Kidney (tissue), 22 donors: ENCODE measurements at places on chromosomes 4 and X. TPM values are rescaled to one million over a fixed set of nuclear protein-coding genes. Genes with fewer than 3 reads are reported as not detected.

The C4orf51 gene
- not detected for polyA plus RNA-seq

The DCX gene
- polyA plus RNA-seq, result not detected

GRCh38 chrX:68997911-68998310 is 167.3 kb downstream of the PJA1 start:
- peak; percentile 83 for DNase-seq

GRCh38 chr4:19455850-19456602 is 795.7 kb upstream of the SLIT2 start:
- no peak for DNase-seq

DNA sequence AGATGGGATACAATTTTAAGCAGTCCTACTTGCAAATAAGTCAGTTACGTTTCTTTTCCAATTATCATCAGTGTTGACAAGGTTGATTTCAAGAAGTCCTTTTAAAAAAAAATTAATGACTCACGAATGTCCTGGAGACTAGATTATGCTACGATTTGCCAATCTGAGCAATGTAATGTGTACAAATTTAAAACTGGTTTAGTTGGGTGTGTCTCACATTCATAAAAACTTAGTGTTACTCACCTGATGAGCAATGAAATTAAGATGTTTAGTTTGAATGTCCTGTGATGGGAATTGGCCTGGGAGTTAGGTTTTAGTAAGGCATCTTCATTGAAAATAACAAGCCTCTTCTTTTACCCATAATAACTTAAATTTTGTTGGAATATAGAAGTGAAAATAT is 136.7 kb upstream of the POF1B start:
- no peak for DNase-seq

DNA sequence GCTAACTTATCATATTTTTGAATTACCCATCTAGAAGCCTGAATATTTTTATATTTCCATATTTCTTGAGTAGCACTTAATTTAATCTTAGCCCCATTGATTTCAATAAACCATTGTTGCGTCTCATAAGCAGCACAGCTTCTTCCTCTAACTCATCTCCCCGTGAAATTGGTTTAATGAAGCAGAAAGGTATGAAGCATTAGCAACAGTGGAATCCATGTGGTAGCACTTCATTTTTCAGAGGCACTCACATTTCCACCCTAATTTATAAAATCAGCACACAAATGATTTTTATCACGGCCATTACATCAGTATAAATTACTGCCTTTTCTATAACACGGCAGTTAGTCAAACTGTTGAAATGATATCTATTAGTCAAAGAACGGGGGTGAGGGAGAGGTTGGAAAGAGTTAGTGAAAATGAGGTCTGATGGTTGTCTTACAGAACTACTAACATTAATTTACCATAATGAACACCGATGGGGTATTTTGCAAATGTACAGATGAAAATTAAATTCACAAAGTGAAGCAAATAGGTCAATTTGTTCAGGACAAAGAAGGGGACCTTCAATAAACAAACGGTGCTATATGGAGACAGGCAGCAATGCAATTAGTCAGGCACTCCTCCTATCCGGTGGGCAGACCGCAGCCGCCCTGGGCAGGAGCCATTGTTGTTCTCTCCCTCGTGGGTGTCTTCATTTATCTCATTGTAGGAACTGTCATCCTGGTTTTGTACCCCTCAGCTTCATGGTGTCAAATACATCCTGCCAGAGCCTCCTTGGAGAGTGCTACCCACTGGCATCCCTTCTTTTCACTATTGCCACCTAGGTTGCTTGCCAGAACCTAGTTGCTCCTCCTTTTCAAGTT is 205.7 kb downstream of the SOX3 start:
- no peak for DNase-seq

The ADGRG4 gene
- not detected for polyA plus RNA-seq

GRCh38 chr4:159545556-159545955 is 442.7 kb downstream of the RAPGEF2 start:
- no peak for DNase-seq

DNA sequence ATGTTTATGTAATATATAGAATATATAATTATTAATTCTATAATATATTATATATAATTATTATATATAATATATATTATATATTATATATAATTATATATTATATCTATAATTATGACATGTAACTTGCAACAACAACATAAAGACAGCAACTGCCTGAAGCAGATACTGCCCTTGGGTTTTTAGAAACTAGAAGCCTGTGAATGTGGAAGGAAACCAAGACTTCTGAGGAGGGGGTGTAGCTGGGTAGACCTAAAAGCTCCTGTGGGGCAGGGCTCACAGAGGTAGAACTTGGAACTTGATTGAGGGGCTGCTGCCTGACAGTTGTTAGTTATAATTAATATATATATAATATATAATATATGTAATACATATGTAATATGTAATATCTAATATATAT is 167.2 kb upstream of the SLIT2 start:
- no peak for DNase-seq

DNA sequence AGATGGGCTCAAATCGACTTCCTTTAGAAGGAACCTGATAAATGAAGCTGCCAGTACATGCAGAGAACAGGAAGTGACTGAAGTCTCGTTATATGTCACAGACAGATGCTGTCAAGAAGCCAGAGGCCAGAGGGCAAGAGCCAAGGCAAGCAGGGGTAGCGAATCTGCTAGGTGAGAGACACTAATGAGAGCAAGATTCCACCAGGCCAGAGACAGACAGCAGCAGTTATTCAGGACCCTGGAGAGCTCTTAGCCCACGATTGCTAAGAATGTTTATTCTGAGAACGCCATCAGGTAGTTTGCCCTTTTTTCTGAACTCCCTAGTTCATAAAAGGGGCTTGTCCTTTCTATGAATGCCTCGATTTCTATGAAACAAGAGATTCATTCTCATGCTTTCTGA is 73.7 kb downstream of the BEND2 start:
- peak; percentile 53 for DNase-seq

DNA sequence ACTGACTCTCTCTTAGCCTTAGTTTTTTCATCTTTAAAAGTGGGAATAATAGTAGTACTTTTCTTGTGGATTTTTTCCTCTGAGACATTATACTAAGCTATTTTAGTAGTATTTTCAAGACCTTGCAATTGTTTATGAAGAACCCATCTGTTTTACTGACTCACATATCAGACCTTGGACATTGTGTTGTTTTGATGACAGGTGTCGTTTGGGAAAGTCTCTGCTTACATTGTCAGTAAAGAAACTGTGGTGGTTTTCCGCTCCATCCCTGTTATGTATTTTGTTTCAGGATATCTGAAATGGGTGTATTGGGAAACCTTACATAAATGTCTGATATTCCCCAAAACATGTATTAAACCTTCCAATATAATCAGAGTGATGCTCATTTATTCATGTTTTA is 92.2 kb downstream of the STIM2 start:
- DNase-seq, result no peak

- DNase-seq, result no peak
These were observed 73.2 kb upstream of the ANXA10 start for GRCh38 chr4:168019019-168019651.

The SPANXB1 gene
- polyA plus RNA-seq, result not detected

The AREG gene
- polyA plus RNA-seq, result not detected

DNA sequence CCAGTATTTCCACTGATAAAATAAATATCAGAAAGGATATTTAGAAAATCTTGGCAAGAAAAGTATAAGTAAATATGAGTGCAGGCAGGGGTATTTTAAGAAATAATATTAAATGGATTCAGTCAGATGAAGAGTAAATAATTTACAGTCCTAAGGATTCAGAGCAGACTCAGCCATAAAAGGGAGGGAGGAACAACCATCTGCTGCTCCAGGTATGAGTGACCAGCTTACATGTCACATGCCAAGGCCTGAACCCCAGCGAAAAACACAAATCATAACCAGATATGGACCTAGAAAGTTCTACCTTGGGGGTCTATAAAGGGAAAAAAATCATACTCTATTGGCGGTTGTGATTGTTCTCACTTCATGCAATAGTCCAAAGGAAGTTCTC is 166.8 kb downstream of the COL4A6 start:
- DNase-seq, result no peak
